ENCODE measurements at places on chromosomes 4 and X.

DNA sequence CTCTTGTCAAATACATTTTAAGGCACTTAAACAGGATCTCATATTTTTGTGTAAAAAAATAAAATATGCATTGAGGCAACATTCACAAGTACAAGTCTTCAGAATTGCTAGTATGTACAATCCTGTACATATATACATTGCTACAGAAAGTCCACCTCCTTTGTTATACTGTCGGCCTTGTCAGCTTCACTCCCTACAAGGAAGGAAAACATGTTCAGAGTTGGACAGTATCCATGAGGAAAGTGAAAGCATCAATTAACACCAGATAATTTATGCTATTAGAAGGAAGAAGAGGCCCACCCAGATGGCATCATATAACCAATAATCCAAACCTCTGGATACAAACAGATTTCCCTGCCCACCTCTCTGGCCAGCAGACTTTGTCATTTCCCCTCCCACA lies 42.0 kb downstream of the REELD1 start:
- DNase-seq, result no peak

GRCh38 chr4:75037252-75037651 lies 104.3 kb downstream of the PARM1 start:
- no peak for DNase-seq

DNA sequence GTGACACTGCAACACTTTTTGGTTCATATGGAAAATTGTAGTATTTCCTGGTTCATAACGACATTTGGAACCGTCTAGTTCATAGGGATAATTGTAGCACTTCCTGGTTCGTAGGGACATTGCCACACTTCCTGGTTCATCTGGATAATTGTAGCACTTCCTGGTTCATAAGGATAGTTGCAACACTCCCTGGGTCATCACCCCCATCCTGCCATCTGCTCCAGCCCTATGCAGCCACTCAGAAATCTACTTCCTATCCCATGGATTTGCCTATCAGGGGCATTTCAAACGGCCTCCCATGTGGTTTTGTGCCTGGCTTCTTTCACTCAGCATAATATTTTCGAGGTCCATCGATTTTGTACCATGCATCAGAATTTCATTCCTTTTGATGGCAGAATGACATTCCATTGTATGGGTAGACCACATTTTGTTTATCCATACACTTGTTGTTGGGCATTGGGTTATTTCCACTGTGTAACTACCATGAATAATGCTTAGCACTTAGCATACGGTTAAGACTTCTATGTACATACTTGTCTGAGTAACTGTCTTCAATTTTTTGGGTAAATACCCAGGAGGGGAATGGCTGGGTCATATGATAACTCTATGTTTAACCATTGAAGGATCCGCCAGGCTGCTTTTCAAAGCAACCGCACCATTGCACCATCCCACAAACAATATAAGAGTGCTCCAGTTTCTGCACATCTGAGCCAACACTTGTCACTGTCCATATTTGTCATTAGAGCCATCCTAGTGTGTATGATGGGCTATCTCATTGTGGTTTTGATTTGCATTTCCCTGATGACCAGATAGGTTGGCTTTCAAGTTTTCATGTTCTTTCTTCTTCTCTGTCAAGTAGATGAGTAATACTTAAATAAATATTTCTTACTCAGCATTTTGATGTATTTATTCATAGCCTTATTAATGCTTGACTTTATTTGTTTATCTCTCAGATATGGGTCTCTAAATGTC lies 58.3 kb upstream of the CD99 start:
- DNase-seq, result no peak

GRCh38 chrX:18457000-18457399 lies 31.6 kb downstream of the CDKL5 start:
- DNase-seq, result no peak
